Progenitor cell of endocrine pancreas (in vitro differentiated cells): ENCODE measurements at places on chromosomes 2 and 18.

DNA sequence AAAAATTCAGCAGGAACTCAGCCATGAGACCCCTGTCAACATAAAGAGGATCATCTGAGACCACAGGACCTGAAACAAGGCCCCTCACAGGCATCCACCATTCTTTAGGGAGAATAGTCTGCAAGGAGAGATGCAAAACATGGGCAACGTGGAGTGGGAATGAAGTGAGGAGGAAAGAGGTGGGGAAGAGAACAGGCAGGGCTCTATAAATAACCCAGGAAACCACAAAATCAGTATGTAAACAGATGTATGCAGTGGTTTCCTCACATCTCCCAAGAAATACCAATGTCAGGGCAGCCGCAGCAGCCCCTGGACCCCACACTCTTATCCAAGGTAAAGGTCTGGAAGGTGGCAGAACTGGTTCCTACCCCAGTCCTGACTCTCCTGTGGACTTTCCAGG, 168.5 kb downstream of the EN1 start:
- DNase-seq: no peak

- no peak for DNase-seq
These were observed 314.7 kb upstream of the GULP1 start for GRCh38 chr2:187976986-187977333.

- DNase-seq: no peak
These were observed 72.6 kb upstream of the ZNF532 start for GRCh38 chr18:58792086-58792485.

GRCh38 chr2:24915175-24915574, 4.9 kb downstream of the ADCY3 start:
- DNase-seq: no peak

DNA sequence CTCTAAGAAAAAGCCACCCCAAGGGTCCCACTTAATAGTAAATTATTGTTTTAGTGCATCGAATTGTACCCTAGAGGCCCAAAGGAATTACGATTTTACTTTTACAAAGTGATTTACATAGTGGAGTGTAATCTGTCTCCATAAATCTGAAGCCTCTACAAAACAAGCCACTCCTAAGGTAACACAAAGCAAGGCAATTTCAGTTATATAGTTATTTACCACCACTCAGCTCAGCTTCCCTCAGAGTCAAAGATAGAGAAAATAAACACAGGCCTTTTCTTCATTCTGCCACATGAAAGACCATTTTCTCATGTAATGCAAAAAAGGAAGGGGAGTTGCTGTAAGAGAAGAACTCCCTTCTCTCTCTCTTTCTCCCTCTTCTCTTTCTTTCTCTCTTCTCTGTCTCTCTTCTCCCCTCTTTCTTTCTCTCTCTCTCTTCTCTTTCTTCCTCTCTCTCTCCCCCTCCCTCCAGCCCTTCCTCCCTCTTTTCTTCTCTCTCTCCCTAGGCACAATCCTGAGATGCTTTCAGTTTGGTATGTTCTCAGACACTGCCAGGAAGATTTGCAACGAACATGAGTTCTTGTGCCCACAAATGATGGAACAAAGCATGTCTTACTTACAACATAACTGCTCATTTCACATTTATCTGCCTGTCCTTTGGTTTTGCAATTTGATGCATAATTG, 264.5 kb downstream of the BCL2 start:
- no peak for DNase-seq

GRCh38 chr2:84805250-84805958, 75.5 kb downstream of the TRABD2A start:
- DNase-seq: no peak

DNA sequence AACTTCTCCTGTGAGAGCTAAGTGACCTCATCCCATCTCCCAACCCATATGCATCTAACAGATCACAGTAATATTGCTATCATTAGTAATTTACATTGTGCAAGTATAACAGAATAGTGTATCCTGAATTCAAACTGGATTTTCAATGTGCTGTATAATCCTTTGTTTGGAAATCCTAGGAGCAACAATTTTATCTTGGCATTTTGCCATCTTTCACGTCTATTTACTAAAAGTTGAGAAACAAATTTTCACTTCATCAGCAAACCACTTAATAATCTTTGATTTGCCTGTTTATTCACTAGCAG, 3.8 kb downstream of the HNRNPLL start:
- no peak for DNase-seq

- DNase-seq: no peak
These were observed 1.5 kb downstream of the ROCK1 start for GRCh38 chr18:21109936-21110712.

DNA sequence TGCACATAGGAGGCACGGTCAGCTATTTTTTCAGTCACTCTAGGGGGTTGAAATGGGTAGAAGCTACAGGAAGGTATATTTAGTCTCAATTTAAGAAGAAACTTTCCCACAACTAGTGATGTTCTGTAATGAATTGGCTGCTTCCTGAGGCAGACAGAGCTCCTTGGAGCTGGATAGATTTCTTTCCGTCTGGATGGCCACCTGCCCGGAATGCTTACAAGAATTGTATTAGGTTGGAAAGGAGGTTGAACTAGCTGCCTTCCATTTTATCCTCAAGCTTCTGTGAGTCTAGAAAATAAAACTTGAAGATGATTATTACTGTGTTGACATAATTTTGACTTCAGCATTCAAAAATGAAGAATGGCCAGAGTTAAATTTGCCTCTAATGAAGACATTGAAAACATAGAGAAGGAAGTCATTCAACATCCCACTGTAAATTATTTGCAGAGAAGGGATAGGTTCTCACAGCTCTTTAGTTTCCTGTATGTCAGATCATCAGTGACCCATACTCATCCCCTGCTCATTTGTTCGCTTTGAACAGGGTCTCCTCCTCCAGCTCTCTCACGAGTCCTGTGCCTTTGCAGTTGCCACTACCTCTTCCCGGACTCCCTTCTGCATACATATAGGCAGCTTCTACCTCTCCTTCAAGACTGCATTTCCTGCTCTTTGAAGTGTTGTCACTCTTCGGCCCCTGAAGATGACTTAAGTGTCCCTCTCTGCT, 88.8 kb downstream of the CRIM1 start:
- DNase-seq: no peak

DNA sequence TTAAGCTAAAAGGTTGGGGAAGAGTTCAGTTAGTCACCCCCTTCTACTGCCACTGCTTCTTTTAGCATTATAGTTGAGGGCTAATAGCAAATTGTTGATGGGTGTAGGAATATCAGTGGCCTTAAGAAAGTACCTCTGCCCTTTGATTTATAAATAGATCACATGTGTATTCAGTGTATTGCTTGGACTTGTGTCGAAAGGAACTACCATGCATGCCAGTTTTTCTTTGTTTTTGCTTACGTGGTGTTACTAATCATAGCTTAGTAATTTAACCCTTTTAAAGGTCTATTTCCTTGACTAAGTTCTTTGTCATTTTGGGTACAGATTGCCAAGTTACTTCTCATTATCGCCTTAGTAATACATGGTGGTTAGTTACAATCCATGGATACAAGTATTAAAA, 85.6 kb downstream of the MIB1 start:
- DNase-seq: no peak

GRCh38 chr2:4938206-4938605, 754.0 kb upstream of the SOX11 start:
- DNase-seq: no peak

- DNase-seq: no peak
These were observed 101.5 kb downstream of the ZNF532 start for GRCh38 chr18:58966005-58966677.

DNA sequence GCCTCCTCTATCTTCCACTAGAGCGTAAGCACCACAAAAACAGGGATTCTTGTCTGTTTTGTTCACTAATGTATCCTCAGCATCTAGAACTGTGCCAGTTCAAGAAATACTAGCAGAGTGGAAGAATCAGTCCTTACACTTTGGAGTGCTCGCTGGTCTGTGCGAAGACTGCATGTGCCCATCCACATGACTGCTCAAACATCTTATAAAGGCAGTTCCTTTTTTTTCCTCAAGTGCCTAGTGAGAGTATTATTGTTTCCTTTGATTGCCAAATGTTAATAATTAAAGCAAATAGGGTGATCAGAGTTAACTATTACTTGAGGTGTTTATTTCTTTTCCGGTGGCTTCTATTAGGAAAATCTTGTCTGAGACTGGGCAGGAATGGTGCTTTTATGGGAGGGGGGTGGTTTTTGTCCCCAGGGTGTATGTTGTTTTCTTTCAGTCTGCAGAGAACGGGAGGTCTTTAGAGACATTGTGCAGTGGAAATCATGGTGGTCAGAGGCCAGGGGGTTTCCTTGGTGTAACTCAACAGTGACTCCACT, 45.6 kb upstream of the ITGB6 start:
- no peak for DNase-seq

GRCh38 chr2:65383541-65384488, 48.6 kb downstream of the SPRED2 start:
- DNase-seq: no peak

DNA sequence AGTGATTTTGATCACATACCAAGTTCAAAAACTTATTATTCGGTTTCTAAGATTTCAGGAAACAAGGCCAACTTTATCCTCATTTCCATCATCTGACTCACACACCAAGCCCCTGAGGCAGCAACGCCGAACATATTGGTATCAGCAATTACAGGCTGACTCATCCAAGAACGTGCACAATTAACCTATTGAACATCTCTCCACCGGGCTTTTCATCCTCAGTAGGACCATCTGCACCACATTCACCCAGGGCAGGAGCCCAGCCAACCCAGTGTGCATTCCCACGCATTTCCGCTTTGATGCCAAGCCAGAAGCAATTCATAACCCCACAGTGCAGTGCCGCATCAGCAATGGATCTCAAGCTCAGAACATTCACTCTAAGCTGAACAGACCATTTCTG, 52.9 kb downstream of the SCG2 start:
- DNase-seq: no peak

DNA sequence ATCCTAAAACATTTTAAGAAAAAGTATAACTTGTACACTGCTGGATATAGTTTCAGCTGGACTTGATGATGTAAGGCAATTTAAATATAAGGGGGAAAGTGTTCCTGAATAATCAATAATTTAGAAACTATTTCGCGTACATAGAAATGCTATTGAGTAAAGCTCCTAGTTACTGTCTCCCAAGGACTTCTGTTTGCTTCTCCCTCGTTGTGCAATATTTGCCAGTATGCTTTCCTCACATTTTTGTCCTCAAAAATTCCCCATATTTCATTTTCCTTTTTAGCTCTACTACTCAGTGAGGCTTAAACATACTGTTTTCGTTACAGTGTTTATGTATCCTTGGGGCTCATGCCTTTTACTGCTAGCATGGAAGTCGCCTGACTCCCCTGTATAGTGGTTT, 36.9 kb downstream of the ATP9B start:
- no peak for DNase-seq

DNA sequence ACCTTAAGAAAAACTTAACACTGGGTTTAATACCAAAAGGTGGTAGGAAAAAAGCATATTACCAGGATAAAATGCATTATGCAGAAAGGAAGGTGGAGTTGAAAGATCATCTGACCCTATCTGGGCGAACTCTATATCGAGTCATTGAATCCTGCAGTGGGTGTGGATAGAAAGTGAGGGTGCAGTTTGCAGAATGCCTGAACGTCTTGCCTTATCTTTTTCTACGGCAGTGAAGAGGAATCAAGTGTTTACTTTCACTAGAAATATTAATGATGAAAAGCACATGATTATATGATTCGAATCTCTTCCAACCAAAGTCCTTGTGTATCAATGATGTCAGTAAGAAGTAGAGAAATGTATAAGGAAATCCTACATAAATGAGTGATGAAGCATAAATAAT, 4.3 kb upstream of the CAVIN2 start:
- DNase-seq: no peak

GRCh38 chr2:229543176-229543873, 171.0 kb downstream of the DNER start:
- DNase-seq: no peak

DNA sequence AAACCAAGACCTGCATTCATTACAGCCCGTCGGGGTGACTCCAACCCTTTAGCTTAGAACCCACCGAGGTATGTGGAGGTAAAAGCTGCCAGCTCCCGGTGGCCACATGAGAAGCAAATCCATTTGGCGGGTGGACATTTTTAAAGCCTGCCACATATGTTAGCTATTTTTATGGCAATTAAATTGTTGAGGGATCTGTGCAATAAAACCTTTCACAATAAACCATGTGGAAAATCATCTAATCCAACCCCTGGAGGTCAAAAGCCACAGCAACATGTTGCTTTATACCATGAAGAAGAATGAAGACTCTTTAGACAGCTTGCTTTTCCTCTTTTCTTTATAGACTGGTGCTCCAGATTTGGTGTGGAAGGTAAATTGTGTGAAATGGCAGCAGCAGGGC, 176.3 kb downstream of the AGPS start:
- DNase-seq: no peak

DNA sequence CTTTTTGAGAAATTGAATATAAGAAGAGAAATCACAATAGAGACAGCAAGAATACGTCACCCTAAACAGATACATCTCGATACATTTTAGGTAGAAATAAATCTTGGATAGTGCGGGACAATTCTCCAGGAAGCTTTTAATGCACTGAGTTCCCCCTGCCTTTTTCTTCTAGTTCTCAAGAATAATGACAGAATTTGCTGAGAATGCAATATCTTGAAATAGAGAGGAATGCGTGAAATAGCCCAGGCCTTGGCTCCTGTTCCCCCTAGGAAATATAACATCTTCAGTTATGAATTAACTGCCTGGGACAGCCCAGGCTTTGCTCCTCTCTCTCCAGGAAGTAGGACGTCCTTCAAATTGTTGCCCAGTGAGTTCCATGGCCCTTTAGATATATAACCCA, 7.6 kb upstream of the NRXN1 start:
- no peak for DNase-seq

DNA sequence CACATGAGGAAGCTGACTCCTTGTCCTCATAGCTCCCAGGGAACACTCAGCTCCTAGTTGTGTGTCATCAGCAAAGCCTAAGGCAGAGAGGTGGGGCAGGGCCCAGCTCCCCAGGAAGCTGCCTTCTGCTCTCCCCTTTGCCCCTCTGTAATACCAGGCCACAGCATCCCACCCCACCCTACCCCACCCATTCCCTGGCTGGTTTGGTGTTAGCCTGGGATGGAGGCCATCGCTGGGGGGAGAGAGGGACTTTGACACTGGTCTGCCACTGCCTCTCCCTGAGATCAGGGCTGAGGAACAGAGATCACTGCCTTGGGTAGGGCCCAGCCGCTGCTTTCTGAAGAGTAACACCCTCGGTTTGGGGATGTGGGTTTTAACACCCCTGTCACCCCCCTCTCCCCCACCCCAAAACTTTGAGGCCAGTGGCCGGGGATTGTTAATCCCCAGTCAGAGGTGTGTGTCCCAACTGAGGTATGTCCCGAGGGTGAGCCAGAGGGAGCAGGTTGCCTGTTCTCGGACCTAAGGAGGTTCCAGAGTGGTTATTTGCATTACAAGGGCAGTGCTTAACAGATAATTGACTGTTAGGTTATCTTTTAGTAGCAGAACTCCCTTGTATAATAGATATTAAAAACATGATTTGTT, 41.4 kb downstream of the TET3 start:
- DNase-seq: no peak

DNA sequence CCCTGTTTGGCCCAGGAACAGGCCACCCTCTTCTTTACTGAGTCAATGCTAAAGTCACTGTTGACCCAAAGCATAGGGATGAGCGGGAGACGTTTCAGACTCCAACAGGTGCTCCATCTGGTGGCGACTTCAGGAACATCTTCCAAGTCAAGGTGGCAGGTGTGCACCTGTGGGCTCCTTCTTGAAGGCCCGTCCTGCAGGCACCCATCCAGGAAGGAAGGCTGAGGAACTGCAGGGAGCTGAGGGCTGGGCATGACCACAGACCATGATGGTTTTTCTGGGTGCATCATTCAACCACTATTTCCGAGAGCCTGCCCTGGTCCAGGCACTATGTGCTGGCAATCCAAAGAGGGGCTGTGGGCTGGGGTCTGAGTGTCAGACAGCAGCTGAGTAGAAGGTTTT, 142.8 kb downstream of the NDUFA10 start:
- peak; percentile 62 for DNase-seq
